ENCODE measurements at places on chromosomes 12 and 14.

GRCh38 chr12:81070846-81071245 lies 7.0 kb upstream of the ACSS3 start:
- DNase-seq: no peak

DNA sequence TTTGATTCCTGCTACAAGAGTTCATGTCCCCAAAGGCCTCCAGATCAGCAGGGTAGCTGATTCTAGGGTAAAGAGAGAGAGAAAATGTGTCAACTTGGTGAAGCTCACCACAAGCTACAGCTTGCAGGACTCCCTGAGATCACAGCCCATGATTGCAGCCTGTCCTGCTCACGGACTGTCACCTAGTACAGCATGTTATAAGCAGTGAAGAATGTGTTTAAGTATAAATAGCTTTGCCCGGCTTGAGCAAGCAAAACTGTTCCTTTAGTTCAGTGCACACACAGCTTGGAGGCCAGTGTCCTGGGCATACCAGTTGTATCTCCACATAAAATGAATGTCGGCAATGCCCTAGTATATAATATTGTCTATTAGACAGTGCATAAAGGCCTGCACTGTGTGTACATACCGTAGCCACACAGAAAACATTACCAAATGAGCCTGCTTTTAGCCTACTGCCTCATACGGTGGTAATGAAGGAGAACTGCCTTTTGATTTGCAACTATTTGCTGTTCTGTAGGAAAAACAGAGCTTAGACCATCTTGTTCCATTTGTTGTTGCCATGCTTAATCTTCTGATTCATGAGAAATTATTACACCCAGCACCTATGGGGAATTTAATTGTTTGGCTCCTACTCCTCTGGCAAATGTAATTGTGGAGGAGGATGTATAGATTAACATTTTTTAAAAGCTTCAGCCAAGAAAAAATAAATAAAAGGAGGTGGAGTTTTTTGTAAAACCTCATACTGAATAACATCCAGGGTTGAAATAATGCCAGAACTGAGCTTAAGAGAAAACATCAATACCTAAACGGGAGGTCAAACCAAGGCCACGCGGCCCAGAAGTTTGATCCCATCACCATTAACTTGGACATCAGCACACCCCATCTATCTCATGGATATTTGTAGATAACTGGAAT lies 108.1 kb upstream of the G2E3 start:
- DNase-seq: no peak

DNA sequence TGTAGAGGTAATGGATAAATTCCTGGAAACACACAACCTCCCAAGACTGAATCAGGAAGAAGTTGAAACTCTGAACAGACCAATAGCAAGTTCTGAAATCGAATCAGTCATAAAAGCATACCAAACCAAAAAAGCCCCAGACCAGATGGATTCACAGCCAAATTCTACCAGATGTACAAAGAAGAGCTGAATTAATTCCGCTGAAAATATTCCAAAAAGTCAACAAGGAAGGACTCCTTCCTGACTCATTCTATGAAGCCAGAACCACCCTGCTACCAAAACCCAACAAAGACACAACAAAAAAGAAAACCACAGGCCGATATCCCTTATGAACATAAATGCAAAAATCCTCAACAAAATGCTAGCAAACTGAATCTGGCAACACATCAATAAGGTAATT lies 81.5 kb downstream of the SLC38A4 start:
- no peak for DNase-seq

DNA sequence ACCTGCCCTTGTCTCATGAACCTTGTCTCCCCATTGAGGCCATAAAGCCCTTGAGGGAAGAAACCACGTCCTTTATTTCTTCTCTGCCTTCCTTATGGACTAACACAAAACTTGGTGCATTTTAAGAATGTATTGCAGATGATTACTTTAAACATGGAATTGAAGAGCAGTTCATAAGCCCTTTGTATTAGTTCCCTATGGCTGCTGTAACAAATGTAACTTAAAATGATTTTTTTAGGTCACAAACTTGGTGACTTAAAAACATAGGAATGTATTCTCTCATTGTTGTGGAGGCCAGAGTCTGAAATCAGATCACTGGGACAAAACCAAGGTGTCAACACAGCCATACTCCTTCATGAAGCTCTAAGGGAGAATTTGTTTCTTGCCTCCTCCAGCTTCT lies 185.5 kb downstream of the PHLDA1 start:
- no peak for DNase-seq

DNA sequence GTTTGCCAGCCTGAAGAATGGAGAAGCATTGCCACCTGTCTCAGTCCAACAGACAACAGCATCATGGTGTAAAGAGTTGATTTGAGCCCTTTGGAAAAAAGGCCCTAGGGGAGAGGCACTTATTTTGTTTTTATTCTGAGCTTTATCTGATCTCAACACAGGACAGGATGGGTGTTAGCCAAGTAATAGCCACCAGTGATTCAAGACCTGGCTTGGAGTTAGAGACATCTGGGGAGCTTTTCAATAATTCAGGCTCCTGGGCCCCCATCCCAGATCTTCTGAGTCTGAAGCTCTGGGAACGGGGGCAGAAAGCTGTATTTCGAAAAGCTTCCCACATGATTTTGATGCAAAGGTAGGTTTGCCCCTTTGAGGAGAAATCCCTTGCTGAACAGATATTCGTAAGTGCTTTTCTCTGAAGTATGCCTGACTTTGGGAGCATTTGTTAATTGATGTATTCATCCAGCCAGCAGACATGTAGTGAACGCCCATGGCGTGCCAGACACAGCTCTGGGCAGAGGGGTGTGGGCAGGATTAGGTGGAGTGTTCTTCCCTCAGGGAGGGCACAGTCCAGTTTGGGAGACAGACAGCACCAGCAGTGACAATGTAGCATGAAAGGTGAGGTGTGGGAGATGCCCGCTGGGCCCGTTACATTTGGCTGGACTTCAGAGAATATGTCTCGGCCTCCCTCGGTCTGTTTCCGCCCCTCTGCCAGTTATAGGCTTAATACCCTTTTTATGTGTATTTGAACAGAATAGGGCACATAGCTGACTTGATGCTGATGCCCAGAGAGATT lies 72.5 kb downstream of the TSPAN9 start:
- no peak for DNase-seq

Measured in germinal center (tissue), 1 donor.